ENCODE measurements at places on chromosomes 3 and 15.

GRCh38 chr3:127410137-127410488, 122.3 kb upstream of the PRR20G start:
- no peak for DNase-seq

DNA sequence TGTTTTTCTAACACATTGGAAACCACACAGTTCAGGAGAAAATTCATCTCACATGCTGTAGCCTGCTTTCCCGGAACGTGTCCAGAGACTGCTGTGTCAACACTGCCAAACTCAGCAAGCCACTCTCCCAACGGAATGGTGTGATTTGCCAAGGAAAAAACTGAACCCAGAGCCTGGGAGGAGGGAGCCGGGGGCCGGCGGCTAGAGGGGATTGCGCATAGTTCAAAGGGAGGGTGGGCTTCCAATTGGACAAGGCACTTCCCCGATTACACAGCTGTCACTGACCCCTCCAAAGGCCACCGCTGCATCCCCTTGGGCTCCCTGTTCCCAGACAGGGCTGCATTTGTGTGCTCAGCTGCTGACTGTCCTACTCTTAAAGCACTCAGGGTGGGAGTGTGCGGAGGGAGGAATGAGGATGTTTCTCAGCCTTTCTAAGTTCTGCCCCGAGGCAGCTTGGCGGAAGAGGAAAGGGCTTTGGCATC, 256.2 kb downstream of the ZNF621 start:
- DNase-seq: no peak

DNA sequence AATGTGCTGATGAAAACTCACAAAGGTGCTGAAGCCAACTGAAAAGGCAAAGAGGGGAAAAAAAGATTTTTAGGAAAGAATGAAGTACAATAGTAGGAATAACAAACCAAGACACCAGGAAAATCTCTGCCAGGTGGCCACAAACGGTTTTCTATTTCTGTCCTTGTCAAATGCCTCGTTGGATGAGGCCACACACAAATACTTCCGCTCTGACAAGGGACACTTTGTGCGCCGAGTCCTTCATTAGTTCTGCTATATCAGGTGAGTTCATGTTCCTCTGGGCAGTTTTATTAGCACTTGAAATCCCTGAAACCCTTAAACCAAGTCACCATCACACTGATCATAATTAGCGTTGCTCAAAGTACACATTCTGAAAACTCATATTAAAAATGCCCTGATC, 373.1 kb downstream of the VPS13C start:
- DNase-seq: no peak

GRCh38 chr3:184604615-184605290, 43.2 kb downstream of the EPHB3 start:
- no peak for DNase-seq

- no peak for DNase-seq
Measured at GRCh38 chr3:13623101-13623654, 74.3 kb downstream of the FBLN2 start.

- no peak for DNase-seq
Measured at GRCh38 chr15:67796196-67797127, 28.8 kb upstream of the SKOR1 start.

DNA sequence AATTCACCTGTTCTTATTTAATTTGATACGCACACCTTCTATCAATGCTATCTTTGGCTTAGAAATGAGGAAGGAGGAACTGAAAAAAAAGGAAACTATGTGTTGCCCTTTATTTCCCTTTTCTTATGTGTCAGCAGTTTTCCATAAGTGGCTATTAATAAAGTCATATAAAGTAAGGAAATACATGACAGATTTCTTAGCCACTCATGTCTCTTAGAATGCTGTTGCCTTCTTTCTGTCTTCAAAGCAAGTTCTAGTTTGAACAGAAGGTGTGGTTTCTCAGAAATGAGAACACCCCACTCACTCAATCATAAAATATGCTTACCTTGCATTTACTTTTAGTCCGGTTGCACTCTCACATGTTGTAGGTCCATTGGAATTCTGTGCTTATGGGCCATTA, 640.5 kb upstream of the GRM7 start:
- DNase-seq: no peak

- no peak for DNase-seq
Measured at GRCh38 chr3:85572426-85572825, 613.6 kb downstream of the CADM2 start.

DNA sequence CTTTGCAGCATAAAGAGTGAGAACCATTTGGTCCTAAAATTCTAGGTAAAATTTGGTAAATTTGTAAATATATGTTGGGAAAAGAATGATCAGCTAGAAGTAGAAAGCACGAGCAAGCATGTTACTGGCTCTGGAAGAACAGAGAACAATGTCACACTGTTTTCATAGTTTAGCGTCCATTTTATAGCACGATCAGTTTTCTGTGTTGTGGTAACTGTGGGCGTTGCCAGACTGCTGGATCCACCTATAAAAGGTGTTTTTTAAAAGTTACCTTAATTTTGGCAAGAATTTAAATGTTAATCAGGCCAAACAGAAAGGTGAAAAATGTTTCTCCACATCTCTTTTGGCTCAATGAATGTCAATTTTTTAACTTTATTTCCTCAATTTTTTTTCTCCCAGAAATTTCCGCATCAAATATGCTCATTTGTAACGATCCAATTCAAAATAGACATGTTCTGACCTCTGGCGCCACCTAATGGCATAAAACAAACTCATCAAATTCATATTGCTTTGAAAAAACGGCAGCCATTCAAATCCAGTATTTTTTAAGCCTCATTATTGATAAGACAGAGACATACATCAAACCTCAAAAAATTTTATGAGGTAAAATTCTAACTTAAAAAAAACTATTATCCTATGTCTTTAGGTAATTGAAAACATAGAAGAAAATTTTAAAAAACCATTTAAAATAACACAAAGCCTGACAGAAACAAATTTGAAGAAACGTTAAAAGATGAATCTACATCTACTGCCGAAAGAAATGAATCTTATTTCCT, 5.5 kb upstream of the GP5 start:
- DNase-seq: peak; percentile 15

GRCh38 chr15:42999201-42999779, 78.7 kb upstream of the TTBK2 start:
- no peak for DNase-seq

GRCh38 chr3:159172473-159172872, 370.6 kb downstream of the MFSD1 start:
- no peak for DNase-seq

GRCh38 chr15:83292317-83292716, 7.9 kb upstream of the BNC1 start:
- no peak for DNase-seq

DNA sequence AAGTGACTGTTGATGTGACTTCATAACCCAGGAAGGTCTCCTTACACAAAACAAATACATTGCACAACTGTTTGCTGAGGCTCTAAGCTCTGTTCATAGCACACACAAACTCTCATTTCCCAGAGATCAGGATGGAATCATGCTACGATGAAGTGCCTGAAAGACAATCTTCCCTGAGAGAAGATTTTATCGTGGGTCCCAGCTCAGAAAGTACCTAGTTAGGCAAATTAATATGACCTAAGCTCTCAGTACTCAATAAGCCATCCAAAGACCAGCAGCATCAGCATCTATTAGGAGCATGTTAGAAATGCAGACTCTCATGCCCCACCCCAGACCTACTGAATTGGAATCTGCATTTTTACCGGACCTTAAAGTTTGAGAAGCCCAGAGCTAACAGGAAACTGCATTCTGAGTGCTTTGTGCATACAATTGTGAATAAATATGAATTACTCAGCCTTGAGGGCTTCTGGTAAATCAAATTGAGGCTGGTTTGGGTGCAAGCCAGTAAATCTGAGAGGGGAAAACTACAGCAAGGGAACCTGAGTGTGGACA, 161.5 kb upstream of the C2CD4B start:
- DNase-seq: no peak

DNA sequence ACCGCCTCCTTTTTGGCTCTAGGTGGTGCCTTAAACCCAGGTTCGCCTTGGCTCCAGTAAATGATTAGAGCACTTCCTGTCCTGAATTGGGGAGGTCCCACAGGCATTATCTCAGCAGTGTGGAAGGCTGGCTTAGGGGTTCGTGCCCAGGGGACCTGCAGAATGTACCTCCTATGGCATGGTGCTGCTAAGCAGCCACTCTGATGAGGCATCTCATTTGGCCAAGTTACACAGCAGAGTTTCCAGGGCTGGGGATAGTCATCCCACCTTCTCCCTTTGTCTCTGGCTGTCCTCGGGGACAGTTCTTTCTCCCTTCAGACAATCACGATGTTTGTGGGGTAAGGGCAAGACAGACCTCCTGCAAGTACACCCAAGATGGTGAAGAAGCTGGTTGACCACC, 371.2 kb downstream of the VPS13C start:
- DNase-seq: no peak

DNA sequence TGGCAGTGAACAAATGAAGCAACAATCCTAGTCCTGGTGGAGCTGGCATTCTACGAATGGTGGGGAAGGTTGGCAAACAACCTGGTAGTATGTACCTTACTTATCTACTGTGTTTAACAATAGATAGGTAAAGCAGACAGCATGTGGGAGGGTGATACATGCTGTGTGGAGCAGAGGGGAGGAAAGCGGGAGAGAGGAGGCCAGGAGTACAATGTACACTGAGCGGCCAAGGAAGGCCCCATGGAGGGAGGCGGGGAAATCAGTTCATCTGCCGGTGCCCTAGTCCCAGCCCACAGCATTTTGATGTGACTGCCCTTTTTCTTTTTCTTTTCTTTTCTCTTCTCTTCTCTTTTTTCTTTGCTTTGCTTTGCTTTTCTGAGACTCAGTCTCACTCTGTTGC, 5.3 kb upstream of the RHCG start:
- no peak for DNase-seq

Data from stimulated activated CD4-positive, alpha-beta T cell treated with anti-CD3 and anti-CD28 coated beads, Interleukin-4, amount 100 ng/mL, for 4 hours (primary cell).